ENCODE measurements at places on chromosomes 2 and 18. TPM values are rescaled to one million over a fixed set of nuclear protein-coding genes. Genes with fewer than 3 reads are reported as not detected.

KCTD18 gene
- total RNA-seq: 23.2 TPM

- no peak for DNase-seq
Observed at GRCh38 chr2:236165842-236166795, 2.1 kb downstream of the GBX2 start.

MYO5B gene
- 13.9 TPM for total RNA-seq

RBM43 gene
- 5.3 TPM for total RNA-seq

GRCh38 chr2:100281521-100282438 lies 40.5 kb downstream of the LONRF2 start:
- no peak for DNase-seq

PSTPIP2 gene
- total RNA-seq: 10.8 TPM

DNA sequence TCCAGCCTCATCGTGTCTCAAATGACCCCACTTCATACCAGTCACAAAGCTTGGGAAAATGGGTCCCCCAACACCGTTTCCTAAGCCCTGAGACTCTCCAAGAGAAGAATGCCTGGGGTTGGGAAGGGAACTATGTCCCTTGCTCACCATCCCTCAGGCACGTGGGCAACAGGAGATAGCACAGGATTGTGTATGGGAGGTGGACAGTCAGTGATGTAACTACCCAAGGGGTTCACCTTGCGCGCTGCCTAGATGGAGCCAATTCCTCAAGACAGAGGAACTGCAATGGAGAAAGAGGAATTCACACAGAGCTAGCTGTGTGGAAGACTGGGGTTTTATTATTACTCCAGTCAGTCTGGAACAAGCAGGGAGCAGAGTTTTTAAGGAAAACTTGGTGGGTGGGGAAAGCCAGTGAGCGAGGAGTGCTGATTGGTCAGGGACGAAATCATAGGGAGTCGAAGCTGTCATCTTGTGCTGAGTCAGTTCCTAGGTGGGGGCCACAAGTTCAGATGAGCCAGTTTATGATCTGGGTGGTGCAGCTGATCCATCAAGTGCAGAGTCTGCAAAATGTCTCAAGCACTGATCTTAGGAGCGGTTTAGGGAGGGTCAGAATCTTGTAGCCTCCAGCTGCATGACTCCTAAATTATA lies 13.8 kb upstream of the CXCR1 start:
- no peak for DNase-seq

LYPD1 gene
- 0.71 TPM for total RNA-seq

- DNase-seq: no peak
Observed at GRCh38 chr2:205235434-205235833, 446.9 kb upstream of the NRP2 start.

ZBTB7C gene
- 6.3 TPM for total RNA-seq
